ENCODE measurements at places on chromosomes 6 and 20.
A peak's percentile ranks its signal among the peaks of the same experiment; 100 is the strongest.

GRCh38 chr20:63518946-63519667, 1.5 kb upstream of the PPDPF start:
- DNase-seq: no peak

GRCh38 chr6:150177259-150177951, 34.6 kb downstream of the PPP1R14C start:
- no peak for DNase-seq

GRCh38 chr6:38997128-38997761, 51.3 kb upstream of the GLP1R start:
- DNase-seq: no peak

DNA sequence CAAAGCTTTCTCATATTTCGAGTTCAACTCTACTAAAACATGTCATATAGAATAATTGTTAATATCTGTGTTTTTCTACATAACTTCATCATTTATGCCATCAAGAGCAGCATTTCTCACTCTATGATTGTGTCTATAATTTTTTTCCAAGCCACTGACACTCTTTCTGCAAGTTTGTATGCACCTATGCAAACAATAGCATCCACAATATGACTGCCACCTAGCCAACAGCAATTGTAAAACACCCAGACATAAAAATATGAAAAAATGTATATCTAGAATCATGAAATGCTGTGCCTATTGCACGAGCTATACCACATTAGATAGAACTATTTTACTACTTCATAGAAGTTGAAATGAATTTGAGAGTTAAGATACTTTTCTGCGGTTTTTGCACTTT, 286.5 kb upstream of the MARCKS start:
- no peak for DNase-seq

DNA sequence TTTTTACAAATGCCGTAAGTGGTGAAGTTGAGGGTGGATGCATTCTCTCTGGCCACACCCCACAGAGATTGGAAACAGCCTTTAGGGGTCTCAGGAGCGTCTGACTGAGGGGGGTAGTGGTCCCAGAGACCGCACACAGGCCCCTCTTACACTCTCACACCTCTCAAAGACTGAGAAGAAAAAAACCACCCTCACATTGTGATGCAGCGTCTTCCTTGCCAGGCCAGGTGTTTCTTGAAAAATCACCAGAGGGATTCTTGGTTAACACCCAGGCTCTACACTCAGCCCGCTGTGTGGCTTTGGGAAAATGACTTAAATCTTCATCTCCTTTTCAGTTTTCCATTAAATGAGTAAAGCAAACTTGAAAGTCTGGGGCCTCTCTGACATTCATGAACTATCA, 115.8 kb upstream of the SPTLC3 start:
- DNase-seq: no peak

DNA sequence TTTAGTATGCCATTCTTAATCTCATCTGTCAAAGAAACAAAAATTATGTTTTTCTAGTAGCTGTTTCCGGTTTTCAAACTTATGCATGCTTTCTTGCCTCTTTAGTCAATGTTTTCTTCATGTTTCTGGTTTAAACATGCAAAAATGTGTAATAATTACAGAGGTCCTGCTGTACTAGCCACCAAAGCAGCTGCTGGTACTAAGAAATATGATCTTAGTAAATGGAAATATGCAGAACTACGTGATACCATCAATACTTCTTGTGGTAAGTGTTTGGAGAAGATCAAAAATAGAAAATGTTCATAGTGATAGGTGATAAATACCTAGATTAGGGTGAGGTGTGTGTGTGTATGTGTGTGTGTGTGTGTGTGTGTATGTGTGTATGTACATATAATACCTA, 158.4 kb downstream of the MYO6 start:
- DNase-seq: no peak

GRCh38 chr6:14972379-14973067, 273.3 kb upstream of the JARID2 start:
- no peak for DNase-seq

GRCh38 chr6:148521158-148521557, 178.5 kb downstream of the SASH1 start:
- no peak for DNase-seq

DNA sequence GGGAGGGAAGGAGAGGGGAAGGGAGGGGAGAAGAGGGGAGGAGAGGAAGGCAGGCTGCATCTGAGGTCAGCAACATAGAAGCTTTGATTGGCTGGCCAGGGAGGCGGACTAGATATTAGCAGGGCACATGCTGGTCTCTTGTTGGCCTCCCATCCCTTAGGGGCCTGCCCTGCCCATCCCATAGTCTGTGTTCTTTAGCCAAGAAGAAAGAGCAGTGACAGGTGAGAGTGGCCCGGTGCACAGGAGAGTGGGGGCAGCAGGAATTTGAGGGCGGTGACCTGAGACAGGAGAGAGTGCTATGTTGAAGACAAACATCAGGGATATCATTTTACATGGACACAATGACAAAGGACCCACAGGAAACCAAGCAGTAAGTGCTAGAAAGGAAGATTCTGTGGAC, 413.5 kb downstream of the SYNE1 start:
- DNase-seq: no peak

DNA sequence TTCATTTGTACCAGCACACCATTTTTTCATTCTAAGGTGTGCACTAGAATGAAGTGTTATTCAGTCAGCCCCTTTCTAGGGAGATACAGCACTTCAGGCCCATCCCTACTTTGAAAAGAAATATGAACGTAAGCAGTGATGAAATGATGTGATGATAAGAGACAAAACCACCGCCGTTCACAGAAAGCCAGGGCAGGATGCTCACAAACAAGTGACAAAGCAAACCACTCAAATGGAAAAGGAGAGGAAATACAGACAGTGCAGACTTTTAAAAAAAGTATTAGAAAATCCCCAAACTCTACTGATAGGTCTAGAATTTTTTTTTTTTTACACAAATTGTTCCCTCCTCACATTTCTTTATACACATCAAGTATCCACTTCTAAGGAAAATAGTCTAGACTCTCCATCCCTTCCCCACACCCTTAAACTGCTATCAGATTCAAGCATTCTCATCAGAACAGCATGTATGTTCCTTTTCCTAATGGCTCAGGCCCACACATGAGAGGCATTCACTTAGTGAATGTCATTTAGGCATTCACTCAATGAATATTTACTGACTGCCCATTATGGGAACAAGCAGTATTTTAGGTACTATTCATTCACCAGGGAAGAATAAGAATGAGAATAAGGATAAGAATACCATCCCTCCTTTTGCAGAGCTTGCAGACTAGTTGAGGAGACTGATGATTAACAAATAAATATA, 243.5 kb downstream of the GMPR start:
- peak; percentile 22 for DNase-seq

DNA sequence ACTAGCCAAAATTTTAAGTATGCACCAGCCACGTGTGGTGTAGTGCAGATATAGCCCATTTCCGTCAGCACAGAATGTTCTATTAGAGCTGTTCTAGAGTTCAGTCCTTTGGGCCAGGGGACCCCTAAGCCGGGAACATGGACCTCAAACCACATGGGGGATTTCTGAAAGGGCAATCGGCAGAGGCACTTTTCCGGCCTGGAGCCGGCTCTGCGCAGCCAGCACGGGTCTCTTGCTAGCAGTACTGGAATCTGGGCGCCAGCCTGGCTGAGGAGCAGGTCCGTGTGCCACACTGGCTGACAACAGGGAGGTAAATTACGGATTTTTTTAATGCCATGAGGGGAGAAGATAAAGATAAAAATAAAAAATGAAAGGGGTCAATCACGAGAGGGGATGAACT, 120.5 kb downstream of the SULF2 start:
- DNase-seq: no peak

DNA sequence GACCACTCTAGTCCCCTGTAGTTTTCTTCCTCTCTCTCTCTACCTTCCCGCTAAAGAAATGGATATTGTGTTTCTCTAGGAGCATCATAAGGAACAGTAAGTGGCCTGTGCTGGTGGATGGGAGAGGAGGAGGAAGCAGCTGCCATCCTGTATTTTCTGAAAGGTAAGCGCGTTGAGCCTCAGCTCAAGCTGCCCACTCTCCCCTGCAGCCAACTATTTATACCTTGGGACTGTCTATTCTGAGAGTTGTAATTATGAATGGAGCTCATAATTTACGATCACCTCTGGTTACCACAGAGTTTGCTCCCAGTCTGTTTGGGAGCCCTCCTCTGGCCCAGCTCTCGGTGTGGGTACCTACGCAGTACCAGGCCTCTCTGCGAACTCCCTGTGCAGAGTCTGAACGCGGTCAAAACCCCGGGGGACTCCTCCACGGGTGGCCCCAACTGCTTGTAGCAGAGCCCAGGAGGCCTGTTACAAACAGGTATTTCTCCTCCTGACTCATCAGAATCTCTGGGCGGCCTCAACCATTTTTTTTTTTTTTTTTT, 285.4 kb downstream of the SMOC2 start:
- no peak for DNase-seq

DNA sequence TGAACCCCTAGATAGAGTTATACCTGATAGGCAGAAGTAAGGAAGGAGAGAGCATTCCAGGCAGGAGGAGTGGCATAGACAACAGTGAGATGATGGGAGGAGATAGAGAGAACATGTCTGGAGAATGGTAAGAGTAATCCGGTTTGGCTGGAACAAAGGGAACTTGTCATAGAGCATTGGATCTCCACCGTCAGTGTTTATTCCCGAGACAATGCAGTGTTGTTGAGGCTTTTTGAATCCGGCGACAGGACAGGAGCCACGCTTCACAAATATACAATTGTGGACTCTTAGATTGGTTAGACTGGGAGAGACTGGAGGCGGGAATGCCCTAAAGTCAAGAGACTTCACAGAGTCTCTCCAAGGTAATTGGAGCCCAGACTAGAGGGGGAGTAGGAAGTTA, 119.8 kb downstream of the ANKS1A start:
- DNase-seq: no peak

Data from stimulated activated CD4-positive, alpha-beta T cell treated with anti-CD3 and anti-CD28 coated beads, Interleukin-1b, Interleukin-23, amount 100 ng/mL, for 1 hour (primary cell).